ENCODE measurements at places on chromosomes 2 and 18.
A peak's percentile ranks its signal among the peaks of the same experiment; 100 is the strongest.

- DNase-seq: no peak
Observed at GRCh38 chr2:23583467-23583866, 198.5 kb downstream of the KLHL29 start.

- no peak for DNase-seq
Observed at GRCh38 chr2:1539973-1540372, 126.7 kb downstream of the TPO start.

DNA sequence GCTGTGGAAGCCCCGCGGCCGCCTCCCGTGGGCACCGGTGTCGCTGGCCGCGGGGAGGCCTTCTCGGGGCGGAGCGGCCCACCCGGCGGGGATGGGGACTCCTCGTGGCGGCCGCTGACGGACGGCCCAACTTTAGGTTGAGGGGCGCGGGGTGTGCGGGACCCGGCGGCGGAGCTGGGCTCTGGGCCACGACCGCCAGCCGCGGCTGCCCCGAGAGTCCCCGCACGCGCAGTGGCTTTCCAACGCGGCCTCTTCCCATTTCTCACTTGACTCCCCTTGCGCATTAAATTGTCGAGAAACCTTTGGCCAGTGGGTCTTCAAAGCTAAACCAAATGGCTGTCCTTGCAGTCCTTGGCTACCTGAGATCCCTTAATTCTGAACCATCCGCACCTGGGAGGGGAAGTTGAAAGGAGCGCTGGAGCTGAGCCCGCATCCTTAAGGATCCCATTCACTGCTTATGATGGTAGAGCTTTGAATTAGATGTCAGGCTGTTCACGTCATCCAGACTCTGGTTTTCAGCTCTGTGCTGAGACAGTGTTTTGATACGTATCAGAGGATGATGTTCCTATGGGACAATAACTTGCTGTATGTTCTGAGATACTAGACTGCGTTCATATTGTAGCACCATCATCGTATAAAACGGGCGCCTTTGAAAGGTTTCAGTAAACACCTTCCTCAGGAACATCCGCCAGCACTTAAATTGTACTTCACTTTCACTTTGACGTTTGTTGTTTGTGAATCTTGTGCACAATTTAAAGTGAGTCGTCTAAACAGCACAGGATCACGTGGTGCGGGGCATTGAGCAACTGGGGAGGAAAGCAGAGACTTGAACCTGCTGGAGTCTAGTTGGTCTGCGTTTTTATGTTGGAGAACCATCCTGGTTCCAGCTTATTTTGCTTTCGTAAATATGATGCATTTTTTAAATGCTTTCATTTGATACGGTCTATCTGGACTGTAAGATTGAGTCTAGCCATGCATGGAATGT is 874 bp downstream of the CLIP4 start:
- DNase-seq: peak; percentile 92

DNA sequence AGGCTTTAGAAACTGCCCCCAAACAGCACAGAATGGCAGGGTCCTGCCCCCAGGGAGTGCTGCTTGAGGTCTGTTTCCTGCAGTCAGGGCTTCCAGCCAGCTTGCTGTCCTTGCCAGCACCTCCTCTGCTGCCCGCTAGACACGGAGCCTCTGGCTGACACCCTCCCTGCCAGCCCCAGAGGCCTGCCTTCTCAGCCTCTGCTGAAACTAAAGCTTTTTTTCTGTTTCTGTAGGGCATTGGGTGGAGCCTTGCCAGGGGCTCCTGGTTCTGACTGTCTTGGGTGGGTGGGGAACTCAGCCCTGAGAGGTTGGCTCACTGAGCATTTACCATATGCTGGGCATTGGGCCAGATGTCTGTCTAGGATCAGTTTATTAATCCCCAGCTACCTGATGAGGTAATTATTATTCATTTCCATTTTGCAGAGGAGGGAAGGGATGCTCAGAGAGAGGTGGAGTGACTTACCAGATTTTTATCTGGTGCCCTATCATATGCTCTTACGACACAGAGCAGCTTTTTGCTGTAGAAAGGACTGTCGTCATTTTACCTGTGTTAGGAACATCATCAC is 35.4 kb downstream of the INPP4A start:
- no peak for DNase-seq

DNA sequence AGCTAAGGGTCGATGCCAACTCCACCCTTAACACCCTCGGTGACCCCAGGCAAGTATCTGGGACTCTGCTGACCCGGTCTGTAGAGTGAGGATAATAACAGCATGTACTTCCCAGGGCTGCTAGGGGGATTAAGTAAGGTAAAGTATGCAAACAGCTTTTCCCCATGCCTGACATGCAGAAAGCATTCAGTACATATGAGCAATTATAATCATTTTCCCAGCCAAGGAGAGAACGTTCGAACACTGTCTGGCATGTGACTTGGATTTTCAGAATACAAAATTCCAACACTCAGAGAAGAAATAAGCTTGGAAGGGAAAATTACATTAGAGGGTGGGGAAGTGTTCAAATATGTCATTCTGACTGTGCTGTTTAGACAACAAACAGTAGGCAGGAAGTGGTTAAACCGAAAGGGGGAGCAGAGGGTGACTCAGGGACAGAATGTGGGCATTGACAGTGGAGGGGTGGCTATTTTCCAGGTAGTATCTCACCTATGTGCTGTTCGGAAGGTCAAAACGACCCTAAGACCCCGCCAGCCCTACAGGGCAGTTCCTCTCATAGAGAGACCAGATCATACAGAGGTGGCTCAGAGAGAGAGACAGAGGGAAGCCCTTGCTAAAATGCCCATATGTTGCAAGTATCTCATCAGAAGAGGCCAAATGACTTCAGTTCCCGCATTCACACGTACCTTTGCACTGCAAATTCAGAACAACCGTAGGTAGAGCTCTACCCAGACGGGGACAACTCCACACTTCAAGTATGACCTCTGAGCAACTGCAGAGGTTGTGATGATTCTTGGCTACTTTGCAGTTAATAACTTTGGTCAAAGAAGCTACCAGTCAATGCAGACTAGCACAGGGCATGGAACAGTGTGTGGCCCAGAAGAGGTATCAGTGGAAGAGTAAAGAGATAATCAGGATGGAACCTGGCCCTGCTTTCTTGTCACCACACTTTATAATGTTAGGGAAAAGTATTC is 14.8 kb downstream of the ASPRV1 start:
- DNase-seq: no peak

GRCh38 chr2:108370080-108370479 is 7.7 kb upstream of the SULT1C4 start:
- DNase-seq: no peak

DNA sequence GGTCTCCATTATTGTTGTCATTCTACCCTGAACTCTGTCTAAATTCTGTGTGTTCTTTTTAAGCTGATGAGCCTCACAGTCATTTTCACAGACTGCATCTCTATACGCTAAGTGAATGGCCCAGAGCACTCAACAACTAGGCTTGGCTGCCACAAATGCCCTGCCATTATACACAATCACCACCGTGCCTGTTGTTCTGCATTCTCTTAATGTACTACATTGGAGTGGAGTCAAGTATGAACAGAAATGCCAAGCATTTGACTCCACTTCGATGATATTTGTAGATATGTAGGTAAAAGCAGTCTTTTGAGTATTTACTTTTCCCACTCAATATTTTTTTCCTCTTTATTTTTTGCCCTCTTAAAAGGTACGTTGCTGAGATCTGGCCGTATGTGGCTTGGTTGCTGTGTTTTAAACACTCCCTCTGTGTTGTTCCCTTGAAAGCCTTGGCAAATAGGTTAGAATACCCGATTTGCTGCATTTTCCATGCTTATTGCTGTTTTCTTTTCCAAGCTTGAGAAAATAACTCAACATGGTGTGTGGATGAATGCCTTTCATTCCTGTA is 36.2 kb upstream of the TMEFF2 start:
- DNase-seq: no peak

DNA sequence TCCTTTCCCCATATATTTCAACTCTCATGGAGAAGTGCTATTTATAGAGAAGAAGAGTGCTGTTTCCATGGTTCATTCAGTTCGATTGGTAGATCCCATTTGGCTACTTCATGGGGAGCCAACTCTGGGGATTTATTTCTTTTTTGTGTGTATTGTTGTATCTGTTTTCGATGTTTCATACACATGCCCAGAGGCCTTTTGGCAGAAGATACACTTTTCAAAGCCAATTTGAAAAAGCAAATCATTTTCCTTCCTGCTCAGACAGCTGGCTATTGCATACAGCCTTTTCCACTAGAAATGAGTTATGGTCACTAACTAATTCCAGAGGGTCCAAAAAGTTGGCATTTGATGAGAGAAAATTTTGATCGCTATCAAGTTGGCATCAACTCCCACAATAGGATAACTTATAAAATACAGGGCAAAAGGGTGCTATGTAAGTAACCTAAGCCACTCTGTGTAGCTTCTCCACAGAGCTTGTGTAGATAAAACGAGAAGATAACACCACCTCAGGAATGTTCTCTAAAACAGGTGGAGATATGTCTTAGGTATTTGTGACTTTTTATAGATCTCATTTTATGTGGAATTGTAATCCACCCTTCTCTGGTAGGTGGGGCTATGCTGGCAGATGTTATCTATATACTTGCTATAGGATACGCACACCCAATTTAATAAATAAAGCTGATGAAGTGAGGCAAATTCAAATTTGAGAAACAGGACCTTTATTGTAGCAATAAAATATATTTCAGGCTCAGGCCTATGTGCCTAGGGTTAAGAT is 798.5 kb downstream of the SATB2 start:
- DNase-seq: no peak

GRCh38 chr18:44761812-44762211 is 81.1 kb downstream of the SETBP1 start:
- no peak for DNase-seq

DNA sequence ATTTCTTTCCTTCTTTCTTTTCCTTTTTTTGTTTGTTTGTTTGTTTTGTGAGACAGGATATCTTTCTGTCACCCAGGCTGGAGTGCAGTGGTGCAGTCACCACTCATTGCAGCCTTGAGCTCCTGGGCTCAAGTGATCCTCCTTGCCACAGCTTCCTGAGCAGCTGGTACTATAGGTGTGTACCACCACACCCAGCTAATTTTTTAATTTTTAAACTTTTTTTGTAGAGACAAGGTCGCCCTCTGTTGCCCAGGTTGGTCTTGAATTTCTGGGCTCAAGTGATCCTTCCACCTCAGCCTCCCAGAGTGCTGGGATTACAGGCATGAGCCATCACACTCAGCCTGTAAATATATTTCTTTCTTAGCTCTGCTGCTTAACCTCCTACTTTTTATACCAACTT is 83.4 kb upstream of the CYP20A1 start:
- DNase-seq: no peak

DNA sequence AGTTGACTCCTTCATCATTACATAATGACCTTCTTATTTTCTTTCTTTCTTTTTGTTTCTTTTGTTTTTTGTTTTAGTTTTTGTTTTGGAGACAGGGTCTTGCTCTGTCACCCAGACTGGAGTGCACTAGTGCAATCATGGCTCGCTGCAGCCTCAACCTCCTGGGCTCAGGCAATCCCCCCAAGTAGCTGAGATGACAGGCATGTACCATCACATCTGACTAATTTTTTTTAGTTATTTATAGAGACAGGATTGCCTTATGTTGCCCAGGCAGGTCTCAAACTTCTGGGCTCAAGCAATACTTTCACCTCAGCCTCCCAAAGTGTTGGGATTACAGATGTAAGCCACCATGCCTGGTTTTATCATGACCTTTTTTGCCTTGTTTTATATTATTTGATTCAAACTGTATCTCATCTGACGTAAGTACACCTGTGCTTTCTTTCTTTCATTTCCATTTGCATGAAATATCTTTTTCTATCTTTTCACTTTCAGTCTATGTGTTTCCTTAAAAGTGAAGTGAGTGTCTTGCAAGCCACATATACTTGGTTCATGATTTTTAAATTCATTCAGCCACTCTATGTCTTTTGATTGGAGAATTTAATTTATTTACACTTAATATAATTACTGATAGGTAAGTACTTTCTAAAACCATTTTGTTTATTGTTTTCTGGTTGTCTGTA is 39.1 kb downstream of the SP100 start:
- no peak for DNase-seq

- DNase-seq: no peak
Observed at GRCh38 chr2:89763581-89764485, 1072.4 kb downstream of the RPIA start.

DNA sequence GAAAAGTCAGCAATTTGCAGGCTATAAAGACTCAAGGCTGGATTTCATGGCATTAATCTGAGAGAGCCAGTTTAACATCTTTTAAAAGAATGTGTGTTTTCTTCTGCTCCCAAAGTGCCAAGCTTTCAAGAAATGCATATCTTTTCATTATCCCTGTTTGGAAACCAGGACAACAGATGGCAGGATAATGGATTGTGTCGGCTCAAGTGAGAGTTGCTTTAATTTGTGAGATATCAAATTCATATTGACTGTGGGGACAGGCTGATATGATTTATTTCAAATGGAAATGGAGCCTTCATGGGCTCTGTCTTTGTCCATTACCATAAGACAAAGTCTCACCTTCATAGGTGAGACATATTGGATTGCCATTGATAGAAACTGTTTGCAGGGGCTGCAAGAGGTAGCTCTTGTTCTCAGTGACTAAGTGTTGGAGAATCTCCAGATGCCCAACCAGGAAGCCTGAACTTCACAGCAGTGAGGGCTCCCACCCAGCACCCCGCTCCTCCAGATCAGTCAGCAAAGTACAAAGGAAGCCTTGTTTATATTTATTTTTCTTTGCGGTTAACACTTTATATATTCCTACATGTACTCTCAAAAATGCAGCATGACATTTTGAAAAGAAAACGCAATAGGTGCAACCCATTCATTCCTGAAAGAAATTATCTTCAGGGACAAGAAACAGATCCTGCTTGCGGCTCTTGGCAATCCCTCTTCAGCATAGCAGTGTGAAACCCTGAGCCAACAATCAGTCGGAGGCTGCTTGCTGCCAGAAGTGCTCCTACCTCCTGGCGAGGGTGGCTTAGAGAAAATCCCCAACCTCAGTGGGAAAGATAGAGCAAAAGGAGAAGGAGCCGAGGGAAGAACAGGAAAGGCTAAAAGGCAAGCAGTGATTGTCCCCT is 65.8 kb upstream of the ATL2 start:
- DNase-seq: no peak

DNA sequence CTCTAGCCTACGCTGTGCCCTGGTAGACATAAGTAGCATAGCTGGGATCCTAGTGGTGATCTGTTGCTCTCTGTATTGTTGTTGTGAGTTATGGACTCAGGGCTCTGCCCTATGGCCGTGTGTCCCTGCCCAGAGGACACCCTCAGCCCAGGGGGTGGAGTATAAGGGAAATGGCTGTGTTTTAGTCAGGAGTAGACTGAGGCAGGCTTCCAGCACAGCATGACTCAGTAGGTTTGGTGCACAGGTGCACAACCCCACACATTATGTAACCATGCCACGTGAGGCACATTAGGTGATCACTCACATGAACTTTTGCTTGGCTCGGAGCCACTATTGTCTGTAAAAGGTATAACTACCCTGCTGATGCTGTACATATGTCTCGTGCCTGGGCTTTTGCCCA is 59.9 kb upstream of the PEX13 start:
- DNase-seq: no peak

GRCh38 chr2:240505910-240506309 is 51.9 kb downstream of the ANKMY1 start:
- no peak for DNase-seq

DNA sequence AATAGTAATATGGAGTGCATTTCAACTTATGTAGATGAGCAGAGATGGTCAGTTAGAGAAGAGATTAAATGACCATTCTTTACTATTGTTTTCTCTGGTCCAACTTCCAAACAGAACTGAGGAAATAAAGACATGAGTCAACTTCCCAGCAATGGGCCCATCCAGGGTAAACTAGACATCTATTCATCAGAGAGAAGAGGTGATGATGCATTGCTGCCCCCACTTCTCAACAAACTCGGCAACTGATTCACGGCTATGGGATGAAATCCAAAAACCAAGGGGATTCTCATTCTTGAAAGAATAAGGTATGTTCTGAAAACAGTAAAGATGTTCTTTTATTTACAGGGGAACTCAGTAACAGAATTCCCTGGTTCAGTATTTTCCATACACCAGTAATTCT is 190.7 kb downstream of the RDH14 start:
- no peak for DNase-seq
